ENCODE measurements at places on chromosomes 4 and X.

DNA sequence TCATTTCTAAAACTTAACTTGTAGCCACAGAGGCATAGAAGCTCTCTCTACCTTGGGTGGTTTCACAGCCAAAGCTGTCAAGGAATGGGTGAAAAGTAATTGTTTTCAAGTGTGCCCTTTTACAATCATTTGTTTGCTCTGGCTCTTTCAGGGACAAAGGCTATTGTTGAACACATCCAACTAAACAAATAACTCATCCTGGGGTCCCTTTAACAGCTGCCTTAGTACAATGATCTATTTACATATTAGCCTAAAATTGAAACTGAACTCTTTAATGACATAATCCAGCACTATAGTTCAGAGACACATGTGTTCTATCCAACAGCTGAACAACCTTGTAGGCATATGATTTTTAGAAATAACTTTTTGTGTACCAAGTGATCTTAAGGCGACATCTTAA, 3.7 kb downstream of the HHIP start:
- DNase-seq: no peak

GRCh38 chrX:97525981-97526380, 642.3 kb downstream of the RPA4 start:
- DNase-seq: no peak

GRCh38 chrX:29890646-29891200, 324.6 kb upstream of the MAGEB2 start:
- no peak for DNase-seq

GRCh38 chrX:118855681-118856310, 32.2 kb downstream of the ZCCHC12 start:
- no peak for DNase-seq

GRCh38 chr4:88021824-88022223, 14.4 kb downstream of the PKD2 start:
- DNase-seq: no peak

DNA sequence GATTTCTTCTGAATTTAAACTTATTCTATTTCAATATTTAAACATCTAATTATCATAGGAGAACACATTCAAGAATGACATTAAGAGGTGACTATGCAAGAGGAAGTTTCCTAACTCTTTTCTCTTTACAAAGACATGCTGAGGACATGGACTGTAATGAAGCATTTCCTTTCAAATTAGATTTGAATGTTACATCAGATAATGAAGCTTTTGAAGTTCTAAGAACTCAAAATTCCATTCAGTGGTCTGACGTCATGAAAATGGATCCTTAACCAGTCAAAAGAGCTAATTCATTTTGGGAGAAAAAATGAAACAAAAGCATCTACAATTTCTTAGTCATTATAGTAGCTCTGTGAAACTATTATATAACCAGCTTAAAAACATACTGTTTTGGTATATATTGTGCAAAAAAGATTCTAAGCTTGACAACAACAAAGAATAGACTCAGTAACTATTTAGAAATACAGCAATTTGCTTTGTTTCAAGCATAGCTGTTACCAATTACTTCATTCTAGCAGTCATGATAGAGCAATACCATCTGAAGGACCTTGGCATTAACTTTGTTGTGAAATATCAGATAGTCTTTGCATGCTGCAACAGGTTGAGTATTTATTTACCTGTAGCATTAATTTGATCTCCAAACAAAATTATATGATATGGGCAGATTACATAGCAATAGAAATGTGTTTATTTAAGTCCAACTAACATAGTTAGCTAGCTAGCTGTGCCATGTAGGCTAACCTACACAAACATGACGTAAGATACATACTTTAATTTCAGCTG, 13.7 kb upstream of the DTHD1 start:
- DNase-seq: no peak

- no peak for DNase-seq
Measured at GRCh38 chrX:68834371-68835103, 5.7 kb downstream of the EFNB1 start.

GRCh38 chrX:153444333-153445011, 1.4 kb downstream of the TREX2 start:
- DNase-seq: no peak

DNA sequence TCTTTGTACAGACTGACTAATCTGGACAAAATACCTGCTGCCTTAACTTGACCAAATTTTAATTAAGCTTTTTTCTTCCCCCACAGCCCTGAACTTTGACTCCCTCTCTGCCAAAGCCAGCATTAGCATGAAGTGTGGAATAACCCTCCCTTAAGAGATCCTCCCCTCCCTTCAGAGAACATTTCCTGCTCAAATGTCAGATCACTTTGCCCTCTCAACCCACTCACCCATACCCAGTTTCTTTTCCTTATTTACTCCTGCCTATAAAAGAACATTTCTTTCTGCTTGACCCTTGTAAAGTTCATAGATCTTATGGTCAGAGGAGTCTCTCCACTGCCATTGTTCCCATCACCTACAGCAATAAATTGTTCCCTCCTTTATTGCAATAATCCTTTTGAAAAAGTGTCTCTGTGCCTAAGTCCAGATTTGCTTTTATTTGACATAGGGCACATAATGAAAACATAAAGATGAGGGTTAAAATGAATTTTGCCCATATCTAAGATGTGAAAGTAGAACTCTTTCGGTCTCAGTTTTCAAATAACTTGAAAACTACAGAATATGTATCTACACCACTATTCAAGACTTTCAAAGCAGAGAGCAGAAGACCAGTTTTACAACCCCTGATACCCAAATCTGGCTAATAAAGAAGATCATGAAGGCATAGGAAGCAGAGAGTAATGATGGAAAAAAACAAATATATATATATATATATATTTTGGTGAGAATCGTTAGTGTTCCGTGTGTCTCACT, 289.7 kb upstream of the ANXA10 start:
- no peak for DNase-seq
